ENCODE measurements at places on chromosomes 7 and 10.

- no peak for DNase-seq
Measured at GRCh38 chr10:122197611-122198222, 73.4 kb upstream of the BTBD16 start.

GRCh38 chr10:64690194-64690593 is 1169.0 kb downstream of the REEP3 start:
- no peak for DNase-seq

DNA sequence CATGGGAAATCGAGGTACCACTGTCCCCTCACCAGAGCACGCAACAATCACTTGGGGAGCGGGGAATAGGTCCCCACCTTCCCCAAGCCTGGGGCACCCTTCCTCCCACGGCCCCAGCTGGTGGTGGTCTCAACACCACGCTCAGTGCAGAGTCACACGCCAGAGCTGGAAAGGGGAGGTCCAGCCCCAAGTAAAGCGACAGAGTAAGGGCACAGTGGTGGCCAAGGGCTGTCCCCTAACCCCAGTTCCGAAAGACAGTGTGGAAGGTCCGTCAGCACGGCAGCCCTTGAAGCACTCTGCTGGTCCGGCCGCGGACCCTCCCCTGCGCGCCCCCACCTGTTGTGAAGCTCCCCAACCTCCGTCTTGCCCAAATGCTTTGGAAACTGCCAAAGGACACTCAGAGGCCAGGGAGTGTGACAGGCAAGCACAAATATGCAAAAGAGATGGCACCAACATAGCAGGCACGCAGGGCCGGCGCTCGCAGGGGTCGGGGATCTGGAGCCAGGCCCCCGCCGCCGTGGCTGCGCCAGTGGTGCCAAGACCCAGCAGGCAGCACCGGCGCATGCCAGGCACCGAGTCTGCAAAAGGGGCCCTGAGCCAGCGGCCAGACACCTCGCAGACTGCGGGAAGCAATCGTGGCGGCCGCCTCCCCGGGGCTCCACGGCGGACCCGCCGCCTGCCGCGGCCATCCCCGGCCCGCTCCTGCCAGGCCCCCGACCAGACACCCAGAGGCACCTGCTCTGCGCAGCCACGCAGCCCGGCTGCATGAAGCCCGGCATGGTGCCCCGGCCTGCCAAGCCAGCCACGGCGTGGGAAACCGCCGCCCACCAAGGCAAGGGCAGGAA is 51.6 kb upstream of the SRRM3 start:
- no peak for DNase-seq

- DNase-seq: no peak
Measured at GRCh38 chr7:15308821-15309220, 253.0 kb downstream of the AGMO start.

DNA sequence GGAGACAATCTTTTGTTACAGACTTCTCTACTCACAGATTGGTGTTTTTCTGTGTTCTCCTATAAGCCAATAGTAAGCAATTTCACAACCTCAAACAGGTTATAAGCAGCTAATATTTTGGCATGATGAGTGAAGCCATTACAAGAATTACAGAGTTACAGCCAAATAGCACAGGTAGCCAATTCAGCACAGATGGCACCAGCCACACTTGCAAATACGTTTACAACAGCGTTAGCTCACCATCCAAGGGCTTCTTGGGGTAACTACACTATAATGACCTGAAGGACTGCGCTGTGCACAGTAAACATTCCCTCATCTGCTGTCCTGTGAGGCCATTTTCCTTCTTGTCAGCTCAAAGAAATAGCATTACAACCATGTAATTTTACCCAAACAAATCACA is 428.6 kb downstream of the TCERG1L start:
- no peak for DNase-seq

Data from right forelimb (tissue), 1 donor.